COLO829 (cell line): ENCODE measurements at places on chromosomes 2 and 18.

DNA sequence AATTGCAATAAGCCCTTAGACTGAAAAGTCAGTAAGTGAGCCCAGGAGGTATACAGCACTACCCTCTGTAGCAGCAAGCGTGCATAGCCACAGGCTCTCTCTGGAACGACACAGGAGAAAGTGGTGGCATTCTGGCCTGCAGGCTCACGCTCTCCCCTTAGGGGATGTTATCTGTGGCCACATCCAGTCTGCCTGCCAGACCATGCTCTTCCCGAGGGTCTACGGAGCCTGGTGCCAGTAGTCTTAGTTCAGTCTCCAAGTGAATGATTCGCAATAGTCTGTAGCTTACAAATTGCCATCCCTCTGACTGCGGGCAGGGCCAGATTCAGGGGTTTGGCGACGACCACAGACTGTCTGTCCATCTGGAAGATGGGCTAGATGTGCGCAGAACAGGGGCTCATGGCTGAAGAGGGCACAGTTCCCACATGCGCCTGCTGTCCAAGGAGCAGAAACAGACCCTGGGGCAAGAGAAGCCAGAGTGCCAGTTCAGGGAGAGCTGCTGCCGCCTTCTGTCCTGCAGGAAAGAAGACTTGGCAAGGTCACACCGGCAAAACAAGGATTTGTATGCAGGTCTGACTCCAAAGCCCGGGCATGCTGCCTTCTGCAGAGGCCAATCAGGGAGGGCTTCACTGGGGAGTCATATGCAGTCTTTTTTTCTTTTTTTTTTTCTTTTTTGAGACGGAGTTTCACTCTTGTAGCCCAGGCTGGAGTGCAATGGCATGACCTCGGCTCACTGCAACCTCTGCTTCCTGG, 3.5 kb upstream of the KLF11 start:
- no peak for DNase-seq

DNA sequence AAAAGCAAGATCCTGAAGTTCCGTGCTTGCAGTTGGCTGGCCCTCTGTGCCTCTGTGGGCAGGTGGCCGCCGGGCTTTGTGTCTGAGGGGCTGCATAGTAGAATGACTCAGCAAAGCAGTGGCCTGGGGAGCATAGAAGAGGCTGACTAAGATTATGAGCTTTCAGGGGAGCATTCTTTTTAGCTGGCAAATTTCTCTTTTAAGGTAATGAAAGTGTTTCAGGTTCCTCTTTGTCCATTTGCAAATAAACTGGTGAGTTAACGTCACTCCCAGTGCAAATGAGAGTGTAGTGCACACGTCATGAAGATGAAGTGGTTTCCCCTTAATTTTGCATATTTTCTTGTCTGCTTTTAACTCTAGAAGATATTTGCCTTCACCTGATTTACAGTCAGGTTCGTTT, 98.6 kb downstream of the BCL2L11 start:
- no peak for DNase-seq

DNA sequence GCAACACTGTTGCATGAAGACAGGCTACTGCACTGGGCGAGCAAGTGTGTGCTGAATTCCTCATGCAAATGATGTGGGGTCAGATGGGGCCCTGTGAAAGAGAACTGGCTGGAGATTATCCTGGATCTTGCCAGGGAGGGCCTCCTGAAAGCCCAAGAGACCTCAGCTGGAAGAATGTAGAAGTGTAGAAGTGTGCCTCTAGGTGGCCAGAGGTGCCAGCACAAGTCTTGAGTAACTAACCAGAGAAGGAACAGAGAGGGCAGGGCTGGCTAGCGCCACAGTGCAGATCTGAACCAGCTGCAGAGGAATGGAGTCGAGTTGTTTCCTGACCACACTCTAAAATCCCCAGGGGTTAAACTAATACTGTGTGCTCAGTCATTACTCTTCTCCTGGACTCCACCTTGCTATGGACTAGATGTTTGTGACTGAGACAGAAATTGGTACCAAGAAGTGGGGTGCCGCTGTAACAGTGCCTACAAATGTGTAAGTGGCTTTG, 399.3 kb downstream of the LRATD1 start:
- no peak for DNase-seq

DNA sequence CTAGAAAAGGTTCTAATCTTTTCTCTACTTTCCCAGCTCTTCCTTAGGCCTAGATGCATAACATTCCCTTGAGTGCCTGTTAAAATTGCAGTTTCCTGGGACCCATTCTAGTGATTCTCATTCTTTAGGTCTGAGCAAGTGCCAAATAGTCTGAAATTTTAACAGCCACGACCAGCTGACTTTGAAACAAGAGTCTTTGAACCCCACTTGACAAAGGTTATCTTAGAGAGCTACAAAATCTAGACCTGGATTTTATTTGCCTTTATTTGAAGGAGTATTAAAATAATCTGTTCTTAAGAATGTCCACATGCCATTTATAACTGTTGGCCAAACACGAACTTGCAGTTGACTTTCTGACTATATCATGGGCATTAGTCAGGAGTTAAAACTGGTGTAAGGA, 110.2 kb upstream of the LHCGR start:
- no peak for DNase-seq

DNA sequence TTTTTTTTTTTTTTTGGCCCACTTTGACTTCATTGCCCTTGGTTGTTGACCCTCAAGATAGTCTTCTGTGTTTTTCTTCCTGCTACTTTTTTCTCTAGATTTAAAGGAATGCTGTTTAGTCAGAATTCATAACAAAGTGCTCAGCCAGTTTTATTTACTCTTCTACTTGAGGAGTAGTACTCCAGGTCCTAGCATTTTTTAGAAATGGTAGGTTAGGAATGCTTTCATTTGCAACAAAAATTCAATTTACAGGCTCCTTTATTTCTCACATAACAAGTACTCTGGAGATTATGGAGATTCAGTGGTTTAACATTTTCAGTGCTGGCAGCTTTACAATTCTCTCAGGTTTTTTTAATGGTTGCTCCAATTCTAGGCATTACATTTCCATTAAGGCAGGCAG, 58.2 kb downstream of the KIAA1328 start:
- DNase-seq, result no peak

GRCh38 chr2:33209976-33210375, 263.2 kb downstream of the LTBP1 start:
- DNase-seq, result no peak

DNA sequence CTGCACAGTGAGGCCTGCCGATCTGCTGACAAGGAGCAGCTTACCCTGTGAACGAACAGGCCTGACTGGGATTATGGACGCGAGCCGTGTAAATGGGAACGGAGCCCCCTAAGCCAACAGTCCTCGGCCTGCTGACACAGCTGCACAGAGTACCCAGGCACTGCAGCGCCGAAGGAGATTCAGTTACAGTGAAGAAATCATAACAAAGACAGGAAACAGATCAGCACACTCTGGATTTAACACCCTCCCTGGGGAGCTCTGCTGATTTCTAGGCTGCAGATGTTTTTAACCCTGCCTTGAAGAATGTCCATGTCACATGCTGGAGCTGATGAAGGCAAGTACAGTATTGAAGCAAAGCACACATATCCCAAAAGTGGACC, 43.4 kb downstream of the COLEC12 start:
- no peak for DNase-seq

DNA sequence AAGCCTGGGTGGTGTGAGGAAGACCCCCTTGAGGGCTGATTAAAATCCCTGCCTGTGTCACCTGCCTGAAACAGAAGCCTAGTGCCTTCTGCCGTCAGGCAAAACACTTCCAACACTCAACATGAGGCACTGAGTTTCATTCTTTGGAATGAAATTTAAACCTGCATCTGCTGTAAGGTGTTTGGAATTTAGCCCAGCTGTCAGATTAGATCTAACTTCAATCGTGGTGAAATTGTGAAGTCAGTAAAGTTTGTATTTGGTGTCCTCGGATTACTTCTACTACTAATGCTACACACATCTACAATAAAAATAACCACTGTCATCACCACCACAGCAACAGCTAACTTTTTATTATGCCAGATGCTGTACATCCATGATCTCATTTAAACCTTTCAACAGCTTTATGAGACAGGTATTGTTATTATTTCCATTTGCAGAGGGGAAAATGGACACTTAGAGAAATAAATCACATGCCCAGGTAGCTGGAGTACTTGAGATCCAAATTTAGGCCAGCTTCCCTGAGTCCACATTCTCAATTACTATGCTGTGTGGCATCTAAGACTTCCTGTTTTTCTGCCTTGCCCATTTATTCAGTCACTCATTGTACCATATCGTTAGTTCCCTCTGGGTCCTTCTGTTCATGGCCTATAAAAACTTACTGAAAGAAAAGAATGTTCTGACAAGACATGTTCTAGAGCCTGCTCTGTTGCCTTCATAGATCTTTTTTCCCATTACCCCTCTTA, 98.2 kb upstream of the GCFC2 start:
- no peak for DNase-seq

- no peak for DNase-seq
These were observed 41.3 kb downstream of the RHOB start for GRCh38 chr2:20488201-20488641.

GRCh38 chr2:182860858-182861257, 5.6 kb downstream of the FRZB start:
- no peak for DNase-seq

DNA sequence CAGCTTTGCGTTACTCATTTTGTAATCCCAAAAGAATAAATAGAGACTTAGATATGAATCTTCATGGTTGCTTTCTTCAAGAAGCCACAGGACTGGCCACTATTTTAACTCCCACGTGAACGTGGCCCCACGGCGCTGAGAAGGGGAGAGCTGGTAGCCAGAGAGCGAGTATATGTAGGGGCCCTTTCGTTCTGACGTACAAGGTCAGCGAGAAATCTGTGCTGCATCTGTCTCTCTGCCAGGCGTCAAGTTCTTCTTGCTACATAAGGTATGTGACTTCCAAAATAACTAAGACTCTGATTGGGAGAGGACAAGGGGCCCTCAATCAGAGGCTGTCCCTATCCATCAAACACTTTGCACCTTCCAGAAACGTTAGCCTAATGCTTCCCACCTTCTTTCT, 149.2 kb downstream of the PLEKHA3 start:
- DNase-seq, result no peak

DNA sequence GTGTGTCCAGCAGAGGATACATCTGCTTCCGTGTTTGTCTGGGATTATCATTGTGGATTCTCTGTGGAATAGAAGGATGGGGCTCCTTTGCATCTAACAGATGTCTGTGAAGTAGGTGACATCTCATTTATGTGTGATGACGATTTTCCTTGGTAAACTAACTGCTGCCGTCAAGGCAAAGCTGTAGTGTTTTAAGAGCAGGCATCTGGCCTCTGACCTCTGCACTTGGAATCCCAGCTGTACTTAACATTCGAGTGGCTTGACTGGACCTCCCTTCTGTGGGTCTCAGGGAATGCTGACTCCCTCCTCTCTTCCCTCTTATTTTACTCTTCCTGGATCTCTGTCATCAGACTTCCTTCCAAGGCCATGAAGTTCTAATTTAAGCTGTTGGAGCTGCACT, 56.4 kb downstream of the DCDC2C start:
- no peak for DNase-seq

GRCh38 chr18:63216516-63217311, 102.9 kb downstream of the BCL2 start:
- DNase-seq, result no peak

DNA sequence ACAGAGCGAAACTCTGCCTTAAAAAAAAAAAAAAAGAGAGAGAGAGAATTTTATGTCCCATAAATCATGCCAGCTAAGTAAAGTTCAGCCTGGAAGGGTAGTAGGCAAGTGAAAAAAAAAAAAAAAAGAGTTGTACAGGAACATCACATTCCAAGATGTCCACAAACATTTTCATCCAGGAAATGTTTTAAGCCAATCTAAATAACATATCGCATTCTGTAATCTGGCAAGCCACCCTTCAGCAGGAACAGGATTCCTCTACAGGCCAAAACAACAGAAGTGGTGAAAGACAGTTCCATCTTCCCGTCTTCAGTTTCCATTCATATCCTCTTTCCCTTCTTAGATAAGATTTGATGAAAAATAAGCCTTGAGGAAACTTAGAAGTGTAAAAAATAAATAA, 1108.1 kb upstream of the DDX18 start:
- DNase-seq, result no peak

GRCh38 chr18:61975526-61976326, 82.9 kb upstream of the RNF152 start:
- DNase-seq, result no peak

- DNase-seq, result no peak
These were observed 313.3 kb upstream of the GULP1 start for GRCh38 chr2:187978356-187978755.

- DNase-seq, result no peak
These were observed 90.8 kb upstream of the HS6ST1 start for GRCh38 chr2:128409326-128410034.

DNA sequence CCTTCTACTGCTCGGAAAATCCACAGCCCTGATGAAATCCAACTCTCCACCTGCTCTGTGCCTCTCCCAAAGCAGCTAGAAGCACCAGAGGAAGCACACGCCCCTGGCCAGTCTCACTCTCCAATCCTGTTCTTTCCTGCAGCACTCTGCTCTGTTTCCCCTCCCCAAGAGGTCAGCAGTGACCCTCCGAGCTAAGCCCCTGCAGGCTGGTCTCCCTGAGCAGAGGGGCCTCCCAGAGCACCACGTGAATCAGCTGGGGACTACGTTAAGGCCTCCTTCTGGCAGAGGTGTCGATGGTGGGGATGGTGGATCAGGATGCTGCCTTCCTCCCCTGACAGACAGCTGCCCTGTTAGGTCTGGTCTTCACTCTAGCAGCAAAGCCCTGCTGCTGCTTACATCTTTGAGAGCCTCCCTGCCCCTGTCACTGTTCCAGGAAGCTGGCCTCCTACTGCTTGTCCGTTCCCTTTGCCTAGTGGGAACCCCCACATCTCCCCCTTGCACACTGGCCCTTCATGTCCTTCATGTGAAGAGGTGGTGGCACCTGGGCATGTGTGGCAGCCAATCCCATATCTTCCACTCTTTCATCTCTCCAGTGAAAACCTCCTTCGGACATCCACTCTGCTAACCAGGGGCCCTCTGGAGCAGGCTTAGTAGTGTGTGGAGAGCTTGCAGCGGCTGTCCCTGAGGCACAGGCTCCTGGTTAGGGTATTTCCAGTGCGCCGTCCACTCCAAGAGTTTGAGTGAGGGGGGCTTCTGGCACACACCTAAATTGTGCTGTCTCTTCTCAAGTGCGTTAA, 307.5 kb upstream of the HS6ST1 start:
- no peak for DNase-seq

DNA sequence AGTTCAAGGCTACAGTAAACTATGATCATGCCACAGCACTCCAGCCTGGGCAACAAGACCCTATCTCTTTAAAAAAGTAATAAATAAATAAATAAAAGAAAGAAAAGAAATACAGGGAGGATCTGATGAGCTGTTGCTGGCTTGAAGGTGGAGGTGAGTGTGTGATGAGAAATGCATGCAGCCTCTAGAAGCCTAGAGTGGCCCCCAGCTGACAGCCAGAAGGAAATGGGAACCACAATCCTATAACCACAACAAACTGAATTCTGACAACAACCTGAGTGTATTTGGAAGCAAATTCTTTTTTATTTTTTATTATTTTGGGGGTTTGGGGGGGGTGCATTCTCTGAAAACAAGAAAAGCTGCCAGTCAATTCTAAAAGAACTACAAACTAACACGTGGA, 14.6 kb downstream of the NOL10 start:
- DNase-seq, result no peak

- DNase-seq, result no peak
These were observed 60.8 kb downstream of the NCKAP1 start for GRCh38 chr2:182977463-182977862.
